Activated CD8-positive, alpha-beta memory T cell treated with anti-CD3 and anti-CD28 coated beads for 48 hours (primary cell): ENCODE measurements at places on chromosomes 6 and 20.

- DNase-seq = peak; percentile 55
Measured at GRCh38 chr20:64038565-64039292, 2.7 kb downstream of the C20orf204 start.

DNA sequence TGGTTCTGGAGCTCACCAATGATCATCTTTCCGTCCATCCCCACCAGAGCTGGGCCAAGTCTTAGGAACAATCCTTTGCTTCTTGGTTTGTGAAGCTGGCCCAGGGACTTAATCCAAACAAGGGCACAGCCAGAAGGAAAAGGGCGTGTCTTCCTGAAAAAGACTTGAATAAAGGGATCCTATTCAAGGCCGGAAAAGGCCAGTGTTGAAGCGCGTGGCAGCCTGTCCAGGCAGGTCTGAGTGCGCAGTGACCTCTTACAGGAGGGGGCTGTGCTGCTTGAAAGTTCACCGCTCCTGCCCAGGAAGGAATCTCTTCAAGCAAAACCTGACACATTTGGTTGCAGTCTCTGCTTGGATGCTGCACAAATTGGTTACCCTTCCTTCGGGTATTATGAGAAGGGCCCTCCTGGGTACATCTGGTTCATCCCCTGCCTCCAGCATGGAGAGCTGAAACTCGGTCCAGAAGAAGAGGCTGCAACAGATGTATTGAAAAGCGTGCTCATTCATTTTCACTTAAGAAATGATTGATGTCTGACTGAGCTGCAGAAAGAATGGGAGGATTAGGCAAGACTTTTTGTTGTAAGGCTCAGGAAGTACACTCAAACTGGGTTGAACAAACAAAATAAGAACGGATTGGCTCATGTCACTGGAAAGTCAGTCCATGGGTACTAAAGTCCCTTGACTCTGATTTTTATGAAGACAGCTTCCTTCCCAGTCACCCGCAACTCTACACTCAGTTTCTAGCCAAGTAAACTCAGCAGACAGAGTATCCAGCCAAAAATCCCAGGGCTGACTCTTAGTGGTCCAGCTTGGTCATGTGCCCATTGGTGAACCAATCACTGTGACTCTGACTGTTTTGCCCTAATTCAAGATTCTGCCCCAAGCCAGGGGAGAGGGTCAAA, 136.3 kb downstream of the TFAP2C start:
- no peak for DNase-seq

GRCh38 chr6:118284736-118285360, 263.2 kb upstream of the PLN start:
- DNase-seq = no peak

GRCh38 chr6:52454556-52454955, 34.4 kb downstream of the EFHC1 start:
- DNase-seq = no peak

DNA sequence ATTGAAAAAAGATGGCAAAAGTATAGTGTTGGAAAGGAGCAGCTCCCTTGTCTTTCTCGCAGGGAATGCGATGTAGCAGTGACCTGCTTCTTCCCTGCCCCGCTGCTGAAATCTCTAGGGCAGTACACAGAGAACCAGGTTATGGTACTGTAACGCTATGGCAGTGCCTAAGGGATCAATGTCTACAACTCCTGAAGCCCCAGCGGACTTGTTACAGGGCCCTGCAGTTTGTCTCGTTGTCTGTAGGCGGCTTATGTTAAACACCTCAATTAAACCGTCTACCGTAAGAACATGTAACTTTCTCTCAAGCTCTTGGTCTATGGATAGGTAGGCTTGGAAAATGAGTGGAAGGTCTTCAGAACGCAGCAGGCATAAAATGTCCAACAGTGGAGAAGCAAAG, 44.8 kb upstream of the SLC17A4 start:
- DNase-seq = no peak

- DNase-seq = no peak
Measured at GRCh38 chr6:89184344-89184743, 32.8 kb downstream of the GABRR1 start.

GRCh38 chr6:168154263-168154917, 75.4 kb upstream of the FRMD1 start:
- no peak for DNase-seq

DNA sequence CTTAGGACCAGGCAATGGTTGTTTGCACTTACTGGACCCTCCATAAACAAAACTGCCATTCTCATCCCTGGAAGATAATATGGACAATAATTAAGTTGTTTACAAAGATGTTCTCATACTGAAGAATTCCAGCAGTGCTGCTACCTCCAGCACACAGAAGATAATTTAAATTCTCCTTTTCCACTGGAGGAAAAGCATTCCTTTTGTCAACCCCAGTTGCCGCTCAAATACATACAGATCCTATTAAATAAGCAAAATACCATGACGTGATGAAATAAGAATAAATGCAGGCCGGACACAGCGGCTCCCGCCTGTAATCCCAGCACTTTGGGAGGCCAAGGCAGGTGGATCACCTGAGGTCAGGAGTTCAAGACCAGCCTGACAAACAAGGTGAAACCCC, 54.5 kb upstream of the IPCEF1 start:
- no peak for DNase-seq

- DNase-seq = no peak
Measured at GRCh38 chr20:6698056-6698455, 69.4 kb upstream of the BMP2 start.

DNA sequence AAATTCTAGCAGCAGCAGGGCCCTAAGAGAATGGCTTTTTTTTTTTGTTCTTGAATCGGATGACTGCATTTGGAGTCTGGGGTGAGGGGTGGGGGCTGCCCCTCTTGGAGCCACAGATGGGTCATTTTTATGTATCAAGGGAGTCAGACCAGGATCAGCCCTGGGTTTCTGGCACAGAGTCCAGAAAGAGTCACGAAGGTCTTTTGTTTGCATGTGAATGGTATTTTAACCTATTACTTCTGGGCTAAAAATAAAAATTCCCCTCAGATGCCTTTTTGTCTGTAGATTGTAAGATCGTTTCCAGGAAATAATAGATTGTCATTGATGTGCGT, 72.5 kb downstream of the PHACTR3 start:
- DNase-seq = no peak

DNA sequence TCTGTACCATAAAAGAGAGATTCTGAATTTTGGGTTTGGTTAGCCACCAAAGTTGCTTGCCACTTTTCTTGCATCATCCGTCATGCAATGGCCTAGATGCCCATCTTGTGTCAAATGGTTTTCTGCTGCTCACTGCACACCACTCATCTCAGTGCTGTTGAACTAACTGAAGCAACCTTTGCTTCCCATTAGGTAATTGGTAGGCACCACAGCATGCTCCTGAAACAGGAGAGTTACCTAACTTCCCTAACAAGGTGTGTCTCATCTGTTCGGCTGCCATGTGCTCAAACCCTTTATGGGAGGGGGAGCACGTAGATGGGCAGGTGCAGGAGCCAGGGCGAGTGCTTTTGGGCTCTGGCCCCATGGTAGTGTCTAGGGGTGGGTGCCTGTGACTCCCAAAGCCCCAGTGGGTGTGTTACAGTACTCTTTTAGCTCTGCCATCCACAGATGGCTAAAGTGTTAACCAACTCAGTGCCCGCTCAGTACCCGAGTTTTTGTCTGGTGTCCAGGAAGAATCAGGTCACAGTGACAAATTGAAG, 147.4 kb upstream of the SPACA1 start:
- no peak for DNase-seq

- no peak for DNase-seq
Measured at GRCh38 chr6:105460860-105461259, 58.0 kb upstream of the PREP start.

DNA sequence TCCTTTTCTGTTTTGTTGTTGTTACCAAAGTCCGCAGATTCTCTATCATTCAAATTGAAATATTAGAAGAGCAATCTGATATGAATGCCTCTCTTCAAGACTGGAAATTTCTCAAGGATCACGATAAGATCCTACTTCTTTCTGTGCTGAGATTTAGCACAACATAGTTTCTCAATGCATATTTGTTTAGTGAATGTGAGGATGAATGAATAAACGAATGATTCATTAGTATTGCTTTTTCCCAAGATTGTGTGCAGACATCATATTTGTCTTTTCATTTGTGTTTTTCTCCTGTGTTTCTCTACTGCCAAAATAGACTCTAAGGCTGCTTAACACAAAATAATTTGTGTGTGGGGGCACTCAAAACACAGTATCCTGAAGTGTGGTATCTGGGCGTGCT, 862.7 kb upstream of the MAP3K7 start:
- DNase-seq = no peak

- DNase-seq = no peak
Measured at GRCh38 chr20:19251958-19252357, 39.5 kb downstream of the SLC24A3 start.

DNA sequence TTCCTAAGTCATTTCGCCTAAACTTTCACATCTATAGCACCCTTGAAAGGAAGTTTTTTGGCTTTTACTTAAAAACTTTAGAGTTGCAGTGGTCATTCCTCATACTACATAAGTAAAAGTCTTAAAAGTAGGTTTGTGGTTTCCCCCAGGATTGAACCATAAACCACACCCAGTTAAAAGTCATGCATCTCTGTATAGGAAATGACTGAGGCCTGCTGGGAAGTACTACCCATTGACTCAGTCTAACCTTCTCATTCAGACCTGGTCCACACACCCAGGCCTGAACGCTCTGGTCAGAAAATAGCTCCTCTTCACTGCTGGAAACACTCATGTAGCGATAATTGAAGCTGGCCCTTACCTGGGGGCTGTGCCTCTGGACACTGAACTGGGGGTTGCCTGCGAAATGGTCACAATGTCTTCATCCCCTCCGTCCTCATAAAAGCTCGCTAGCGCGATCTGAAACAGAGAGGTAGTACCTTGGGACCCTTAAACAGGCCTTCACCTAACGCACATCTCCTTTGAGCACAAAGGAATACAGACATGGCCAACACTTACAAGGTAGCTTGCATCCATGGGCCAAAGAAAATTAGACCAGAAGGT, 2.6 kb downstream of the NSFL1C start:
- no peak for DNase-seq

- no peak for DNase-seq
Measured at GRCh38 chr6:160974304-160974771, 17.2 kb upstream of the MAP3K4 start.

DNA sequence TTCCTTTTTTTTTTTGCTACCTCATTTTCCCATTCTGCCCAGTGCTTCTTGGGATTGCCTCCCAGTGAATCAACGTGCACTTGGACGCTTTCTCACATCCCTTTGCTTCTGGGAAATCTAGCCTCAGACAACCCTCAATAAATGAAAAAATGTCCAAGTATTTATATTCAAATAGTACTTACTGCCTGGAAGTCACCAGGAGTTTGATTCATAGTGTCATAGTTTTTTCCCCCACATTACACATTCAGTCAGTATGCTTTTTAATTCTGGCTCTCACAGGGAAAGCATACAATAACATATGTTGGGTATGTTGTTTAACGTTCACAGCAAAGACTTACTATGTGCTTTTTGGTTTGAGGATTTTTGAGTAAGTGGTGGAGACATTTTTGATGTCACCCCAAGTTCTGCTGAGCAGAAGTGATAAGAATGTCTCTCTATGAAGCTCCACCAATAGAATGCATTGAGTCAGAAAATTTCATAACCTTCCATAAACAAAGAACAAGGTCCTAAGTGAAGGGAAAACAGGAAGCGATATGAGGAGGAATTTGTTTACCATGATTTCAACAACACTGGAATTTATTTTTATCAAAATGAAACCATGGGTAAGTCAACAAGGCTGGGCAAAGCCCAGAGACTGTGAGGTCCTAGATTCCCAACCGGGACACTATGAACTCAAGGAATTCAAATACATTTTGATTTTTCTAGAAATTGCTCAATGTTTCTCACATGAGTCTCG, 301.2 kb upstream of the BMP2 start:
- no peak for DNase-seq

DNA sequence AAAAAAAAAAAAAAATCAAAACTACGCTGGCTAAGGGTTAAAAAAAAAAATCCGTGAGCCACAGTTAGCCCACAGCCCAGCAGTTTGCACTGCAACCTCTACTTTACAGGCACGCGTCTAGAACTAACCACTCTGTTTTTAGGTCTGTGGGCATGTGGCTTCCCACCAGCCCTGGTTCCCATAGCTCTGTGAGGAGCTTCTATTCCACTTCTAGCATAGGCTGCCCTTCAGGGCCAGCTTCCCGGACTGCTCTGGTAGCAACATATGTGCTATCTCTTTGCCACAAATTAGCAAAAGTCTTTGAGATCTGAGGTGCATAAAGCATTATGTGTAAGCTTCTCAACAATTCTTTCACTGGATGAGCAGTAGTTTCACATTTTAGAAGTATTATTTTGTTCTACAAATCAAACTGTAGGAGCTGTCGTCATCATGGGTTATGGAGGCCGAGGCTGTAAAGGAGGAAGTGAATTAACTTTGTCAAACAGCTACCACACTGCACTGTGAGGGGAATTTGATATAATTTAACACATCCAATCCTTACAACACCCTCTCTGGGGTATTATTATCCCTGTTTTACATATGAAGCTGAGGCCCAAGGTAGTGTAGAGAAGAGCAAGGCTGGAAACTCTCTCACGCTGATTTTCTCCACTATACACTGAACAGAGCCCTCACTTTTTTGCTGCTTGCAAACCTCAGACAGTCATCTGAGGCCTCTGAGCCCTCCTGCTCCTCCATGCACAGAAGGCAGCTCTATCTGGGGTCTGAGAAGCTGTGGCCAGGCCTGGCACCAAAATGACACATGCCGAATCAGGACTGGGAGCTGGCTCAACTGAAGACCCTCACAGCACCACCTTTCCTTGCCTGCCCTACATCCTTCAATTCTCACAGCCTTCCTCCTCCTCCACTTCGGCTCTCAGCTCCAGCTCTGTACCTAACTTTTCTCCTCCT, 35.4 kb downstream of the MAN1A1 start:
- DNase-seq = no peak

- DNase-seq = no peak
Measured at GRCh38 chr6:168901076-168901475, 352.6 kb downstream of the THBS2 start.

DNA sequence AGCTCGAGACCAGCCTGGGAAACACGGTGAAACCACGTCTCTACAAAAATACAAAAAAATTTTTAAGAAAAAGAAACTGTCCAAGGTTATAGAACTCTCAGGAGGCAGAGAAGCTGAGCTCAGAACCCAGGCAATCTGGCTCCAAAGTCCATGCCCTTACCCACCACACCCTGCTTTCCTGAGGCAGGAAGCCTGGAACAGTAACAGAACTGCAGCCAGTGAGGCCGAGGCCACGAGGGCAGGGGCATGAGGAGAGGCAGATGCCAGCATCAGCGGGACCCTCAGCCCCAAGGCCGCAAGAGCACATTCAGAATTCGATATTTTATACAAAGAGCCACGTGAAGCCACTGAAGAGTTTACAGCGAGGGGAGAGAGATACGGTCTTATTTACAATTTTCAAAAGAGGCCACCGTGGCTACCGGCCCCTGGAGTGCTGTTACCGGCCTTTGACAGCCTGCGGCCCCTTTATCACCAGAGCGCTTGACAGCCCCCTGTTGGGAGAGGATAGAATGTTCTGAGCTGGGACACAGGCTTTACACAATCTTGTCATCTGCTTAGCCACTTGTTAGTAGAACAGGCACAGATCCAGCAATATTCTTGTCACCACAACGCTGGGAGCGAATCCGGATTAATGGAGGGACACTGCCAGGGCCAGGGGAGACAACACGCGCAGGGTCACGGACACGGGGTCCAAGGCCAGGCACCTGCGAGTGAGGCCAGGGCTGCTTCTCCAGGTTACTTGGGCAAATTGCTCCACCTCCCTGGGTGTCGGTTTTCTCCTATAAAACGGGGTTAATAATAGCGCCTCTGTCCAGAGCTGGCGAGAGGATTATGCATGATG, 5.6 kb downstream of the SPATA2 start:
- no peak for DNase-seq

GRCh38 chr20:35312318-35312717, 20.1 kb upstream of the FAM83C start:
- no peak for DNase-seq
